ENCODE measurements at places on chromosomes 4 and X.
A peak's percentile ranks its signal among the peaks of the same experiment; 100 is the strongest.

- no peak for DNase-seq
Observed at GRCh38 chr4:162684998-162685397, 481.7 kb downstream of the NAF1 start.

GRCh38 chr4:123966990-123967769 lies 570.6 kb downstream of the SPRY1 start:
- DNase-seq: no peak

DNA sequence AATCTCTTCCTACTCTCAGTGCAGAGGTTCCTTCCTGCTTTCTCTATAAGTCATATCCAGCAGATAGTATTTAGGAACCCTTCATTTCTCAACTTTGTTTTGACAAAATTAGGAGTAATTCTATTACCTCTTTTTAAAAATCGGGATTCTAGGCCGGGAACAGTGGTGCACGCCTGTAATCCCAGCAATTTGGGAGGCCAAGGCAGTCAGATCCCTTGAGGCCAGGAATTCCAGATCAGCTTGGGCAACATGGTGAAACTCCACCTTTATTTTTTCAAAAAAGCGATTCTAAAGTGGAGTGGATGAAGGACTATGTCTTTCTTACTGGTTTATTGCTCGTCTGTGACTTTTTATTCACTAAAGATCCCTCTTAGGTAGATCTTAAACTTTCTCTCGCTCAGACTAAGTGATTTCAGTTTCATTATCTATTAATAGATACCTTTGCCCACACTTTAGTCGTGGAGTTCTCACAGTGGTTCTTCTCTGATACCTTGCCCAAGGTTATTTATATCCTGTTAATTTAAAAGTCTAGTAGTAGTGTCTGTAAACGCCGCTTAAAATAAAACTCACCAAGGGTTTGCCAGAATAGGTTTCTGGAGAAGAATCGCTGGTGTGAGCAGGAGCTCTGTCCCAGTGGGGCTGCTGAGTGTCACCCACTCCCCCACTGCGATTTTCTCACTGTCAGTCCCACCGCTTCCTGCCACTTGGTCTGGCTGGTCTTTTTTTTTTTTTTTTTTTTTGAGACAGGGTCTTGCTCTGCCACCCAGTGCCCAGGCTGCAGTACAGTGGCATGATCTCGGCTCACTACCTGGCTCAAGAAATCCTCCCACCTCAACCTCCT lies 27.0 kb upstream of the TMEM131L start:
- no peak for DNase-seq

DNA sequence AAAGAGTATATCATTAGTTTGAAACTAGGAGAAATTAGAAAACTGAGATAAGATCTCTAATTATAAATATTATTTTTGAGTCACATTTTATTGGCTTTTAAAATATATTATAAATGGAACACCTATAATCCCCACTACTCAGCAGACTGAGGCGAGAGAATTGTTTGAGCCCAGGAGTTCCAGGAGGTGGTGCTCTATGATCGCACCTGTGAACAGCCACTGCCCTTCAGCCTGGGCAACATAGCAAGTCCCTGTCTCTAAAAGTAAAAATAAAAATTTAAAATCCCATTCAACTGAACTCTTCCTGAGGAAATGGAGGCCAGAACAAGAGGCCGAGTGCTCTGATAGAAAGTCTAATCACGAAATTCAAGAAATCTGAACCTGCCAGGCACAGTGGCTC lies 6.3 kb upstream of the C4orf36 start:
- DNase-seq: no peak

GRCh38 chr4:7463566-7464258 lies 29.0 kb upstream of the PSAPL1 start:
- no peak for DNase-seq

GRCh38 chrX:46376246-46376885 lies 168.9 kb downstream of the ZNF674 start:
- DNase-seq: peak; percentile 25

DNA sequence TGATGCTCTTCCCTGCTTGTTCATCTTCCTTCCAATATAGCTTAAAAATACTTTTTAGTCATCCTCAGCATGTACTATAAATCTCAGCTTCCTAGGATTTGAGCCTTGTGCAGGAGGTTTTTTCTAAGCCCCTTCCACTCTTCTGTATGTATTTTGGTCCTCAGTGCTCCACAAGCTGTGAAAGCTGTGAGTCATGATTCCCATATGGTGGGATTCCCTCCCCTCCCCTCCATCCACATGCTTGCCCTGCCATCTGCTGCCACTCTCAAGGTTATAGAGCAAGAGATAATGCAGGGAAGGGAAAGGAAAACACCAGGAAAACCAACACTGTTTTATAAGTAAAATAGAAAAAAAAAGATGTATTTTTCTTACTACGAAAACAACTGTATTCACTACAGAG lies 58.5 kb upstream of the AP1S2 start:
- DNase-seq: no peak

GRCh38 chr4:14176613-14177012 lies 549.1 kb upstream of the BOD1L1 start:
- DNase-seq: no peak

DNA sequence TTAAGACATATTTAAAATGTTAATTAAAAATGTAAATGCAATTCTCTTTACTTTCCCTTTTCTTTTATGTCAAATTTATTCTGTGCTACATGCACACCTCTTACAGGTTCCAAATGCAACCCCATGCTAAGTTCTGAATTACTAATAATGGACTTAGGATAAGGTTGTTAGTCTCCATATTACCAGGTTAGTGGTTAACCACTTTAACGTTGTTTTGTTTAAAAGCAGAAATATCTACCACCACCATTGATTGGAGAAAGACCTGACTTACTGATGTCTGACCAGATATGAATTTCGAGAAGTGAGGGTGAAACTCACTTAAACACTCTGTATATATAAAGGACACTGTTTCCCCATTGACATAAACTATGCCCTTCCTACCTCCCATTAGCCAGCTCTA lies 6.9 kb upstream of the TRPC3 start:
- no peak for DNase-seq

- DNase-seq: no peak
Observed at GRCh38 chrX:107658660-107659059, 30.4 kb downstream of the PRPS1 start.

GRCh38 chr4:31375936-31376335 lies 655.8 kb downstream of the PCDH7 start:
- DNase-seq: no peak

DNA sequence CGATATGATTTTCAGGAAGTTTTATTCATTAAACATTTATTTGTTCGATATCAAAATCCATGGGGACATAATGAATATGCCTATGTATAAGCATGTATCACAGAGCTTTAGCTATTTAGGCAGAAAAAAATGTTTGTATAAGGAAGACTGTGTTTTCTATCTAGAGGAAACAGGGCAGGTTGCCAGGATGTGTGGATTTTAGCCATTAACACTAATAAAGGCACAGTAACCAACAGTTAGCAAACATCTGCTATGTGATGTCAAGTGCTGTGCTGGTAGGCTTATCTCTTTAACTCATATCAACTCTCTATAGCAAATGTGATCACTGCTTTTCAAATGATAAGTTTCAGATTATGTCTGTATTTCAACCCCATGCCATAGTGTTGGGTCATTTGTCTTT lies 708.9 kb upstream of the HS3ST1 start:
- DNase-seq: no peak

DNA sequence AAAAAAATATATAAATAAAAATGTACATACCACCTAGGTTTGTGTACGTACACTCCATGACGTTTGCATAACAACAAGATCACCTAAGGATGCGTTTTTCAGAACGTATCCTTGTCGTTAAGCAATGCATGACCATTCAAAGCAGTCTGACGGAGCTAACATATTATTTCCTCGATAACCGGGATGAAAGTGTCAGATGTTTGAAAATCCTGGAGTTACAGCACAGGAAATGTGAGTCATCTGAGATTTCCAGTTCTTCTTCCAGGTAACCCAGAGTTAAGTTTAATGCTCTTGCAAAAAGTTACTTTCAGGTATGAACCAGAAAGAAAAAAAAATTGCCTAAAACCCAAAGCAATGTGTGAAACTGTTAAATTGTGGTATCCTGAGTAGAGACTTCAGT lies 107.9 kb downstream of the LDB2 start:
- no peak for DNase-seq

DNA sequence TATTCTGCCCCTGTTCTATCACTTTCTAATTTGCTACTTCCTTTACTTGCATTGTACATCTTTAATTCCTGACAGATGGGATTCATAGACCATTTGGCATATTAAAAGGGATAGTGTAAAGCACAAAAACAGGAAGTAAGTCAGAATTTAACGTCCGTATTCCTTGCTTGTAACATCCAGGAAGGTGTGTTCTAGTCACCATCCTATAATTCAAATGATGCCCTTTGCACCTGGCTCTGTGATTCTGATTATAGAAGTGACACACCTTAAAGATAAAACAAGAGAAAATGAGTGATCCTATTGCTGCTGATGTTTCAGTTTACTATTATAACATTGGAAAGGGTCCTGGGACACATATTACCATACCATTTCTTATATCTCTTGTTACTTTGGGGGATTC lies 238.7 kb upstream of the NR3C2 start:
- DNase-seq: no peak

GRCh38 chr4:185991770-185992169 lies 77.2 kb upstream of the TLR3 start:
- DNase-seq: no peak

DNA sequence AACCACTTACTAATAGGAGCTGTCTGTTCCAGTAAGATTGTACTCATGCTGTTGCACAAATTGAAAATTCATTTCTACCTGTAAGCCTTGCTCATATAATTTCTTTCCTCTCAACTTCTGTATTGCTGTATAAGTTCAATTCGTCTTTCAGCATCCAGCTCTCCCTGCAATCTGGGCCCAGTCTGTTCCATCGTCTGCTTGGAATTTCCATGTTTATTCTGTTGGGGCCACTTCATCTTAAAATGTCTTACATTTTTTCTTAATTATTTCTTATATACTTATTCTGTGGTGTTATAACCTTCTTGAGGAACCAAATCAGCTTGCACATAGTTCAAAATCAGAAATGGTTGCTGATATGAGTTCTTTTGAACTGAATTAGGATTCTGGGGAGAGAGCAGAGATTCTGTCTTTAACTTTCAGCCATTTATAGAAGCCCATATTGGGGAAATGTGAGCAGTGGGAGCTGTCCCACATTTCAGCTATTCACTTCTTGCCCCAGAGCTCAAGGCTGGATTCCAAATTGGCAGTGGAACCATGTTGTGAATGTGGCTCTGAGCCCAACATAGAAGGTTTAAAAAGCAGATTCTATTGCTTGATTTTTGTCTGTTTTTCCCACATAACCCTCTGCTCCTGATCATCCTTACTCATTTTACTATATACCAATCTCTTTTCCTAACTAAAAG lies 291.9 kb downstream of the BMPR1B start:
- DNase-seq: no peak

GRCh38 chr4:15202481-15202880 lies 200.2 kb downstream of the CPEB2 start:
- no peak for DNase-seq

GRCh38 chrX:118216509-118216908 lies 99.9 kb upstream of the KLHL13 start:
- DNase-seq: no peak

- no peak for DNase-seq
Observed at GRCh38 chrX:16566571-16566970, 83.4 kb upstream of the S100G start.

DNA sequence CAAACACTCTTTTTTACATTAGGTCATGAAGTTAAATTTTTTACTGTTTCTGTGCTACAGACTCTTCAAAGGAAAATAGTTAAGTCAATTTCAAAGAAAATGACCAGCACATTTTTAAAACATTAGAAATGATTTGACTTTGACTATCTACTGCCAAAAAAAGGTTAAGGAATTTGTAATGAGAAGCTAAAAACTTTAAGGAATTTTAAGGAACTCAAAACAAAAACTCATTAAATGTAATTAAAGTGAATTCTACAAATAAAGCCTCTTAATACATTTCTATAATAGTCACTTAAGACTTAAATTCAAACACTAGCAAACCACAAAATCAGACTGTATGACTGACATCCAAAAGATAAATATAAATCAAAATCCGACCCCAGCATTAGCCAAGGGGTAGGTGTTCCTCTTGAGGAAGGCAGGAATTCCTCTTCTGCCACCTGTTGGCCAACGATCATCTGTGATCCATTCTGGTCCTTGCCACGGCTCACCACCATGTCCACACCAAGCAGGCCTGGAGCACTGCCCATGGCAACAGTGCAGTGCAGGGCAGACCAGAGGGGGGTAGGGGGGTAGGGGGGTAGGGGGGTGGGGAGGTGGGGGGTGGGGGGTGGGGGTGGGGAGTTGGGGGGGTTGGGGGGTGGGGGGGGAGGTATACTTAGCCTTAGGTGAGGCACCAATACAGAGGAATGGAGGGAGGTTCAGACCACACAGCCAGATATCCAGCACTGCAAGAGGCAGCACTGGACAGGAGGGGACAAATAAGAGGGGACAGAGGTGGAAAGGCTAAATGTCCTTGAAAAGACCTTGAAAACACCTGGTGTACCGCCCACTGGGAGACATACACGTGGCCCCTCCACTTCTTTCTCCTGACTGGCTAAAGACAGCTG lies 287.4 kb downstream of the CHIC1 start:
- DNase-seq: no peak

DNA sequence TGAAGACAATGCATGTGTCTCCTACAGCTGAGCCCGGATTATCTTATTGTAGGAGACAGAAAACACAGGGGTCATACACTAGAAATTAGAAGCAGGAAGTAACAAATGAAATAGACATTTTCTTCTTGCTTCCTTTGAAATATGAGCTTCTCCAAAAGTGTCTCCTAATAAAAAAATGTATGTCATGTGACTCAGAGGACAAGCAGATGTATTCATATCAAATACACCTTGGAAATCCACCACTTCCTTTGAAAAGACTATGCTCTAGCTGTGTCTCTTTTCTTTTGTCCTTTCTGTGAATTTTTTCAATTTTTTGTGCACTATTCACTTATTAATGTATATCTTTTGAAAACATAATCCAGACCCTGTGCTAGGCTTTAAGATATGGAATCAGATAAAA lies 1906.2 kb downstream of the C4orf33 start:
- no peak for DNase-seq

GRCh38 chr4:68907245-68907644 lies 44.4 kb downstream of the UGT2A3 start:
- no peak for DNase-seq

GRCh38 chr4:186650401-186651180 lies 73.1 kb downstream of the FAT1 start:
- DNase-seq: no peak

GRCh38 chr4:140296335-140297220 lies 76.9 kb upstream of the SCOC start:
- peak; percentile 82 for DNase-seq

DNA sequence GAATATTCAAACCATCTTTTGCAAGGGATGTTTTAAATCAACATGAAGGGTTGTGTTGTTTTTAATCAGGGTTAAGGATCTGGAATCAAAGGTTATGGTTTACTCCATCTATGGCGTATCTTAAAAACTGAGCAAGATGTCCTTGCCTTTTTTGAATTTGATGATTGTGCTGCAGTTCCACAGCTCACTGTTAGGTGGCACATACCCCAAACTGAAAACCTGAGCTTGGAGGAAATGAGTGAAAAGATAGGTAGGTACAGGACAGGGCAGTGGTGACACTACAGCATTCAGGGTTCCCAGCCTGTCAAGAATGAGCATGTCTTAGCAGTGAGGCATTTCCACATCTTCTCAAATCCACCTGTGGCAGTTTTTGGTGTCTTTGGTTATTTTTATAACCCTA lies 13.1 kb upstream of the EOLA1 start:
- DNase-seq: no peak

- no peak for DNase-seq
Observed at GRCh38 chr4:27398631-27399310, 538.1 kb downstream of the STIM2 start.

Data from AG09309 (cell line).